Omental fat pad (tissue), 4 donors: ENCODE measurements at places on chromosomes 7 and 10.

DNA sequence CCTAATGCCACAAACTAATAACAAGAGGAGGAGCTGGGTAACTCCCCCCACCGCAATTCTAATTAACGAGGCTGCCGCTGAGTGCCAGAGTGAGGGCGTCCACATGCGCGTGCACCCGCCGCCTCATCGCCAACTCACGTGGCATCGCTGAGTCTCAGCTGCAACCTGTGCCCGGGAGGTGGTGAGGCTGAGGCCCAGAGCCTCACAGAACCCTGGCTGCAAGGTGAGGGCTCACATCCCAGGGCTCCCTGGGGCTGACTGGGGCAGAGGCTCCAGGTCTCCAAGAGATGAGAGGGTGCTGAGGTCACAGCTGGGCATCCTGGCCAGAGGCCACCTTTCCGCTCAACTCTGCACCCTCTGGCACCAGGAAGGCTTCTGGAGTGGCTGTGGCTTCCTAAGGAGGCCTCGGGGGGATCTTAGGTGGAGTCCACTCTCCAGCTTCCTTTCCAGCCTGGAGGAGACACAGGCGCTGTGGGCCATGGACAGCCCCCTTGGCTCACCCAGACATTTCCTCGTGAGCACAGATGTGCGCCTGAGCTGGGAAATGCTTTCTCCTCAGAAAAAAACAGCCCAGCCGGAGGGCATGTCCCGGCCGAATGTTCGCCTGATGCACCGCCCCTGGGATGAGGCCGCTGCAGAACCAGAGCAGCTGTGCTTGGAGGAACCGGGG, 242.6 kb downstream of the MAD1L1 start:
- DNase-seq: no peak

GRCh38 chr10:74887614-74888284, 61.3 kb downstream of the KAT6B start:
- DNase-seq: no peak

DNA sequence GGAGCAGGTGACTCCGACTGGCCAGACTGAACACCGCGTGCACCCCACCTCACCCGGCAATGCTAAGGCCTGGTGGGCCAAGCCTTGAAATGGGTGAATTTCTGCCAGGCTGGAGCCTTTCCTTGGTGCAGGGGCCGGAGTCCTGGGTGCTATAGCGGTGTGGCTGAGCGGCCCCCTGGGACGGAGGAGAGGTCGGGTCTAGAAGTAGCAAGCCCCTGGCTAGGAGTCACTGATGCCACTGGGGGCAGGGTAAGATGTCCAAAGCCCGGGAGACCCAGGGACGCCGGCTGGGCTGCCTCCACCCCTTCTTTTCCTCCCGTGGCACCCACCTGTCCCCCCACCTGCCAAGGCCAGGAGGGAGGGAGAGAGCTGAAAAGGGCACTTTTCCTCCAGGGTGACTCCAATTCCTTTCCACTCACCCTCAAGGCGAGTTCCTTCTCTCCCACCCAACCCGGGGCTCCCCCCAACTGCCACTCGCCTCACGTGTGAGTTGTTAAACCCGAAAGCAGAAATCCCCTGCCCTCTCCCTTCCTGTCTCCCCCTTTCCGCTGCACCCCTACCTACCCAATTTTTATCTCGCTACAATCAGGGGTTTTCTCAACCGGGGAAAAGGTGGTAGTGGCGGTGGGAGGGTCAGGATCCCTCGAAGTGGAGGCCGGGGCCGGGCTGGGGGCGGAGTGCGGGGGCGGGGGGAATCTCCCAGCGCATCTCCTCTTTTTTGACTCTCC, 6.0 kb upstream of the GATA3 start:
- DNase-seq: no peak

GRCh38 chr10:100148353-100149211, 37.2 kb downstream of the ERLIN1 start:
- no peak for DNase-seq

DNA sequence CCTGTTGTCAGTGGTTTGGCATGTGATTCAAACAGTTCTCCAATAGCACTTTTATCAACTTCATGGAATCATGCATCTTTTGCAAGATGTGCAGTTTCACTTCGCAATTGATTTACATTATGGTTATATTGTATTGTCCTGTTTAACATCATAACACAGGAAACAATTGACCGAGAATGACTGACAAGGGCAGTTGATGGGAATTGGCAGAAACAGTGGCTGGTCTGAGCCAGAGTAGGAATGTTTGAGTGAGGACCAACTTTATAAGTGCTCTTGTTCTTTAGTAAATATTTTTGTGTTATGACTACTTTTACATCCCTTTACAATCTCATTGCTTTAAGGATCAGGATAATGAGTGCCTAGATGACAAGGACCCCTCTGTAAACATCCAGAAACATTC, 2.2 kb downstream of the KLHL7 start:
- DNase-seq: no peak

DNA sequence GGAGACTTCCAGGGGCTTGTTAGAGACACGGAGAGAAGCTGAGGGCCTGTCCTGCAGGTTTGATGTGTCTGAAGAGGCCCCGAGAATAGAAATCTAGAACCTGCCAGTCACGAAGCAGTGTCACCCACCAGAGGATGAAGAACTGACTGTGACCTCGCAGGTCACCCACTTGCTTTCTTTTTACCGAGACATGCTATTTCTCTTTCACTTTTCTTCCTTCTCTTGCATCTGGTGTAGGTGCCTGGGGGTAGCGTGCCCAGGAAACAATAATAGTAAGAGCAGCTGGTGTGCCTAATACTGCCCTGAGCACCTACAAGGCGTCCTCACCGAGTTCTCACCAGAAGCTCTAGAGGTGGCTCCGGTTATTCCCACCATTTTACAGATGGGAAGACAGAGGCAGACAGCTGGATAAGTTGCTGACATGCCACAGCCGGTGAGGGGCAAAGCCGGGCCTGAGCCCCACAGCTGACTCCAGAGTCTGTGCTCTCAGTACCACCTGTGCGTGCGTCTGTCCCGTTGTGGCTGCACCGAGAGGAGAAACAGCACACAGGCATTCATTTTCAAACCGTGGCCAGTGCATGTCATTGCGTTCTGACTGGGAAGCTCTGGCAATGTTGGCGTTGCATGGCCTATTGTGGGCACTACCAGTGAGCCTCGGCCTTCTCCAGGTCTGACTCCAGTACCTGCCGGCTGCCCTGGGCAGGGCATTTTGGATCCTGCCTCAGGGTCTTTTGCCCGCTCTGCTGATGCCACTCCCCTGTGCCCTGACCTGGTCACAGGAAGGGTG, 7.8 kb downstream of the CHST3 start:
- DNase-seq: no peak

GRCh38 chr10:44907556-44907955, 3.6 kb upstream of the TMEM72 start:
- DNase-seq: no peak

DNA sequence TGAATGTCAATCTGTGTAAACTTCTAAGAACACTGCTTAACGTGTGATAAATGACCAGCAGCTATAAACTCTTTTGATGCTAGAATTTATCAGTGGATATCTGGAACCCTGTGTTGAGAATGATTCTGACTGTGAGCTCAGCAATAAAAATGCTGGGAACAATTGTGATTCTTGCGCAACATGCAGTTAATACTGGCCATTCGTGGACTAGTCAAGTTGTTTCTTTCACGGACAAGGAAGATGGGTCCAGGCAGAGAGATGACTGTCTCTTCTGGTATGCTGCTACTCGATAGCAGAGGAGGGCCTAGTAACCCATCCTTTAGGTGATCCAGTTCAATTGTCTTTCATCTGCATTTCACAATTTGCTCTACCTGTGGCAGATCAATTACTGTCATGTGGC, 394.8 kb upstream of the IGFBP3 start:
- no peak for DNase-seq

DNA sequence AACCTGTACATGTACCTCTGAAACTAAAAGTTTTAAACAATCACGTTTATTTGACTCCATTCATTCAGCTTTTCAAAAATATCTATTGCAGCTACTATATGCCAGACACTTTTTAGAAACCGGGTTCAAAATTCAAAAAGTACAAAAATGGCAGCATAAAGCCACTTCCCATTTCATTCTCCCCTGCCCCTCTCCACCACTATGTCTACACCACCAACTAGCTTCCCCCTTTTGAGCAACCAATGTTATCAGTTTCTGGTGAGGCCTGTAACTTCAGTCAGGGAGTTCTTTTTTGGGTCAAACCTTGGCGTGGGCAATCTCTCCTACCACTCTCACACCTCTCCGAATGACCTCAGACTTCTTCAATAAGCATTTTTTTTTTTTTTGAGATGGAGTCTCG, 11.5 kb upstream of the HHEX start:
- DNase-seq: no peak

- DNase-seq: no peak
Observed at GRCh38 chr7:131109759-131110296, 217.8 kb upstream of the MKLN1 start.

DNA sequence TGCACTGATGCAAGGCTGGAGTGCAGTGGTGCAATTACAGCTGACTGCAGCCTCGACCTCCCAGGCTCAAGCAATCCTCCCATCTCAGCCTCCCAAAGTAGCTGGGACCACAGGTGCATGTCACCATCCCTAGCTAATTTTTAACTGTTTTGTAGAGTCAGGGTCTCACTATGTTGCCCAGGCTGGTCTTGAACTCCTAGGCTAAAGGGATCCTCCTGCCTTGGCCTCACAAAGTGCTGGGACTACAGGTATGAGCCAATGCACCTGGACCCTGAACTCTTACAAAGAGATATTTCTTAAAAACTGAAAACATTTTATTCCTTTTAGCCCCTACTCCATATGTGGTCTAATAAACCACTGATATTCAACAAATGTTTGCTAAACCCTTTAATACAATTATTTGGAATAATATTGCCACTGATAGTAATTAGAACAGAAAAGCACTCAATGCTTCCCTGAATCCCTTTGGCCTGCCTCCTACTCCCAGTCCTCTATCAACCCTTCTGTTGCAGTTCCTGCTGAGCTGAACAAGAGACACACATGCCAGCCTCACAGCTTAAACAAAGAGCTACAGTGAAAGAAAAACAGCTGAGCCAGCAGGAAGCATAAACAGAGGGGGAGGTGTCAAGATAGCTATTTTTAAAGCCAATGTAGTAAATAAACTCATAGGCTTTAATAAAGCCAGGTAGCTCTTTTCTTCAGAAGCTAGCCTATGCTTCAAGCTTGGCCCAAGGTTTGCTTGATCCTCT, 7.0 kb upstream of the GNAI1 start:
- no peak for DNase-seq

DNA sequence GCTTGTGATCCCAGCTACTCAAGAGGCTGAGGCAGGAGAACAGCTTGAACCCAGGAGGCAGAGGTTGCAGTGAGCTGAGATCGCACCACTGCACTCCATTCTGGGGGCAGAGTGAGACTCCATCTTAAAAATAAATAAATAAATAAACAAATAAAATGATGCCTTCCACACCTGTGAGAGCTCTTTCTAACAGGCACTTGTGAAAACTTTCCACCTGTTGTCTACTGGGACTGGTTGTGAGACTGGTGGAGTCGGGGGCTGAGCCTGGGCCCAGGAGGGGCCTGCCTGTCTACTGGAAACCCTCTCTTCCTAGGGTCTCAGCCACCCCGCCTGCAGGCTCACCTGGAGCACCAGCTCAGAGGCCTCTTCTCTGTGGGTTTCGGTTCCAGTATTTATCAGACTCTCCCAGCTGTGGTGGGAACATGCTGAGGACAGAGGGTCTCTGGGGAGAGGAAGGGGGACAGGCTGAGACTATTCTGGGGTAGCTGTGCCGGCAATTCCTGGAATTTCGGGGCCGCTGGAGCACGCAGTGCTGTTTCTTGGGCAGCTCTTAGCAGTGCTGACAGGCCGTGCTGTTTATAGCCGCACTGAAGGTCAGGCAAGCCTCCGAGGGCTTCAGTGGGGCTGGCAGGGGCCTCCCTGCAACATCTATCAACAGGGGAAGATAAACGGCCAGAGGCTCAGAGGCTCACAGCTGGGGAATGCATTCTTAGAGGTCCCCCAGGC, 3.8 kb downstream of the LDB3 start:
- no peak for DNase-seq

DNA sequence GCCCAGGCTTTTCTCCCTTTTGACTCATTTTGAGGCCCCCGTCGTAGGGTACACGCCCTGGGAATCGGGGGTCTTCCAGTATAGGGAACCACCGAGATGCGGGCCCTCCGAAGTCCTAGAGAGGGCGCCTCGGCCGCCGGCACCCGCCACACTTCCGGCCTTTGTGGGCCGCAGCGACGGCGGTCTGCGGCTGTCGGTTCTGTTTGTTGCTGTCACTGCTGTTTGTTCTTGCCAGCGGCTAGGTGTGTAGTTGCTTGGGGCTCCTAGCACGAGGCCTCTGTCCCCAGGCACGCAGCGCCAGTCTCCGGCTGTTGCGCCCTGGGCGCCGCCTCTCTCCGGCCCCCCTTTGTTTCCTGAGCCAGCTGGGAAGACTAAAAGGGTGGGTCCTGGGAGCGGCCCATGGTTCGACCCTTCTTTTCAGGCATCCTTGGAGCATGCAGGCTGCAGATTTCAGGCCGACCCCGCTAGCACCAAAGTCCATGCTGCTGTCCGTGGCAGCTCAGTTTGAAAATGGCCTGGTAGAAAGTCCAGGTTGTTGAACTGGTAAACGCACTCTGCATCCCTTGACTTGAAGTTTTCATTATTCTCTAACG, 17.8 kb upstream of the ZKSCAN1 start:
- no peak for DNase-seq

GRCh38 chr10:20446561-20447193, 450.4 kb downstream of the NEBL start:
- no peak for DNase-seq

DNA sequence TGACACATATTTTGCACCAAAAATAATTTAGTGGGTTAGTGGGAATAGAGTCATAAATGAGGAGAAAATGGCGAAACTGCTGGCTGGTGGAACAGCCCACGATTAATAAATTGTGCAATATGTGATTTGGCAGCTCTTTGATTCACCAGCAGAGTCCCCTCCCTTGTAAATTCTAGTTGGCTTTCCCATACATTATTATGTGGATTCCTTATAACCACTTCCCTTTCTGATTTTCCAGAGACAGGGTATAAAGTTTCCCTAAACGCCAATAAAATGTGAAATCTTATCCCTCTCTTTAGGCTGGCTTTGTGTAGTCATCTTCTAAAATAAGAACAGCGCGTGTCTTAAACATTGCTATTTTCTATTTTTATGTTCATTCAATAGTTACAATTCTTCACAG, 149.4 kb upstream of the FERD3L start:
- DNase-seq: no peak

- no peak for DNase-seq
Observed at GRCh38 chr10:73577788-73578187, 13.4 kb downstream of the USP54 start.

- DNase-seq: no peak
Observed at GRCh38 chr7:30206942-30207341, 72.2 kb downstream of the MTURN start.

DNA sequence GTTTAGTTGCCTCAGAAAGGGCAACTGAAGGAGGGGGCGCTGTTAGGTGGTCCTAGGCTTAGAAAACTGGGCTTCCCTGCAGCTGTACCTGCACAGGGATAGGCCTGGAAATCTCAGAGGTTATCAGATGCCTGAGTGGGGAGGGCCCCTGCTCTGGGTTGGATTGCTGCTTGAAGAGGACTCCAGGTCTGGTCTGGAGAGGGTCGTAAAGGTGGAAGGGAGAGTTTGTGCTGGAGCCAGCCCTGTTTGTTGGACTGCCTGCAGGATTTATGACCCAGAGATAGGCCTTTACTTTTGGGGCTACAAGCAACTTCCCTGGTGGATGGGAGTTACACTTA, 765.9 kb downstream of the GRID1 start:
- DNase-seq: no peak

GRCh38 chr7:139075871-139076686, 33.4 kb downstream of the ZC3HAV1 start:
- no peak for DNase-seq

GRCh38 chr10:84176836-84177474, 3.4 kb downstream of the GPR15LG start:
- no peak for DNase-seq

GRCh38 chr10:20162123-20162522, 345.9 kb downstream of the PLXDC2 start:
- DNase-seq: no peak
